ENCODE measurements at places on chromosomes 2 and 18.

DNA sequence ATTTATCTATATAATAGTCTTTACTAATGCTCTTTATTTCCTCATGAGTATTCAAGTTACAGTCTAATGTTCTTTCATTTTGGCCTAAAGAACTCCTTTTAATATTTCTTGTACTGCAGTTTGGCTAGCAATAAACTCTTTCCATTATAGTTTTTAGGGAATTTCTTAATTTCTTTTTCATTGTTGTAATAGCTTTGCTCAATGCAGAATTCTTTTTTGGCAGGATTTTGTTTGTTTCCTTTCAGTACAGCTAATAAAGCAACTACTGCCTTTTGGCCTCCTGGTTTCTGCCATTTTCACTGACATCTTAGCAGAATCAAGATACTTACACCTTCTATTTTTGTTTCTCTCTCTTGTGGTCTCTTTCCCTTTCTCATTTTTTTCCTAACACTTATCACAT lies 390.4 kb upstream of the RGPD4 start:
- no peak for DNase-seq

DNA sequence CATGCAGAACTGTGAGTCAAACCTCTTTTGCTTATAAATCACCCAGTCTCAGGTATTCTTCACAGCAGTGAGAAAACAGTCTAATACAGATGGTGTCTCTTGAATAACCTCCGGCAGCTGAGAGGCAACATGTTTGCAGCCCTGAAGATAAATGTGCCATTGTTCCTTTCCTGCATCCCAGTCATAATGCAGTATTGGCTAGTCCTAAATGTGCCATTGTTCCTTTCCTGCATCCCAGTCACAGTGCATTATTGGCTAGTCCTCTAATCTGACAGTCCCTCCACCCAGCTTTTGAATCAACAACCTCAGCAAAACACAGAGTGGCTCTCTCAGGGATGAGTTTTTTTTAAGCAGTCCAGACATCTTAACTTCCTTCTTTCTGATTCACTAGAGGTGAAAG lies 550.7 kb downstream of the RIT2 start:
- no peak for DNase-seq

GRCh38 chr2:174561283-174561971 lies 36.2 kb downstream of the WIPF1 start:
- no peak for DNase-seq

DNA sequence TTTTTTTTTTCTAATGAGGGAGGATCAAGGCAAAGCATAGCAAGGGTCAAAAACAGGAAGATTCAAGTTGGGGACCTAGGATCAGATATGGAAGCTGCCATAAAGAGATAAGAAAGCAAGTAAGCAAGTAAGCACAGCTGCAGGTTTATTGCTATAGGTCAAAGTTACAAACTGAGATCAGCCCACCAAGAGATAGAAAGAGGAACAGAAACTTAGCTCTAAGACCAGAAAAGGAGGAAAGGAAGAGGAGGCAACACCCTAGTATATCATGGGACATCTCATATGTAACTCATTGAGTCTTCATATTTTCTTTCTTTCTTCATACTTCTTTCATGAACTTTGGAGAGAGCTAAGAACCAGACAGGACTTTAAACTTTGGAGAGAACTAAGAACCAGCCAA lies 295.9 kb upstream of the CRIM1 start:
- no peak for DNase-seq

- no peak for DNase-seq
Observed at GRCh38 chr2:38438133-38438882, 61.2 kb upstream of the ATL2 start.

DNA sequence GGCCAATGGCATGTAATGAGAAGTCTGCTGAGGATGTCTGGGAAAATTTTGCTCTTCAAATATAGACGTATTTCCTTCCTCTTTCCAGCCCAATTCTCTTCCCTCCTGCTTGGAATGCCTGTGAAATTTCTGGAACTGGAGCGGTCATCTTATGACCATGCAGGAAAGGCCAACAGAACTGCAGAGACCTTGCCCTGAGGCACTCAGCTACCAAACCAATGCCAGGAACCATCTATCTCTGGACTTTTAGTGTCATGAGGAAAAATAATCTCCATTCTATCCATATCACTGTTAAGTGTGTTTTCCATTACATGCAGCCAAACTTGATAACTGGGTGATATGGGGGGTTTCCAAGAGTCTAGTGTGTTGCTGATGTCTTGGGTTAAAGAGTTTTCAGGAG lies 363.7 kb downstream of the SLC4A3 start:
- DNase-seq: no peak

DNA sequence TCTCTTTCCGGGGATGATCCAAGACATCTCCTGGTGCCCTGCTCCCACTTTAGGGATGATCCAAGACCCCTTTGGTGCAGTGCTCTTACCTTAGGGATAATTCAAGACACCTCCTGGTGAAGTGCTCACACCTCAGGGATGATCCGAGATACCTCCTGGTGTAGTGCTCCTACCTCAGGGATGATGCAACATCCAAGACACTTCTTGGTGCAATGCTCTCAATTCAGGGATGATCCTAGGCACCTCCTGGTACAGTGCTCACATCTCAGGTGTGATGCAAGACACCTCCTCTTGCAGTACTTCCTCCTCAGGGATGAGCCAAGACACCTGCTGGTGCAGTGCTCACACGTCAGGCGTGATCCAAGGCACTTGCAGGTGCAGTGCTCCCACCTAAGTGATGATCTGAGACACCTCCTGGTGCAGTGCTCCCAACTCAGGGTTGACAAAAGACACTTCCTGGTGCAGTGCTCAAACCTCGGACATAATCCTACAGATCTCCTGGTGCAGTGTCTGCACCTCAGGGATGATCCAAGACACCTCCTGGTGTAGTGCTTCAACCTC lies 122.3 kb downstream of the ASB1 start:
- no peak for DNase-seq

GRCh38 chr2:224429441-224429810 lies 27.5 kb upstream of the FAM124B start:
- DNase-seq: no peak

DNA sequence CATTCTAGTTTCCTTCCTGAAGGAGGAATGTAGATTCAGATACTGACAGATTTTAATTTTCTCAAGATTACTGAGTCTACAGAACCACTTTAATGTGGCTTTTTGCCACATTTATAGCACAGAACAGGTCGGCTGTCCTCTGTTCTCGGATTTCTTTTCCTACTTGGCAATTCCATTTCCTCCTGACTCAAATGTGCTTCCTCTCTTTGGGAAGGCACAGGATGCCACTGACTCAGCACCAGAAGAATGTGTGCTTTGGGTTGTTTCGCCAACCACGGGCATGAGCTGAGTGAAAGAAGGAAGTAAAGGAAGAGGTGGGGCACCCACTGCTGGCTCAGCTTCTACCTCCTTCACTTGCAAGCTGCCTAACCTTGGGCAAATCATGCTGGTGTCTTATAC lies 970.6 kb upstream of the ACVR2A start:
- DNase-seq: no peak

DNA sequence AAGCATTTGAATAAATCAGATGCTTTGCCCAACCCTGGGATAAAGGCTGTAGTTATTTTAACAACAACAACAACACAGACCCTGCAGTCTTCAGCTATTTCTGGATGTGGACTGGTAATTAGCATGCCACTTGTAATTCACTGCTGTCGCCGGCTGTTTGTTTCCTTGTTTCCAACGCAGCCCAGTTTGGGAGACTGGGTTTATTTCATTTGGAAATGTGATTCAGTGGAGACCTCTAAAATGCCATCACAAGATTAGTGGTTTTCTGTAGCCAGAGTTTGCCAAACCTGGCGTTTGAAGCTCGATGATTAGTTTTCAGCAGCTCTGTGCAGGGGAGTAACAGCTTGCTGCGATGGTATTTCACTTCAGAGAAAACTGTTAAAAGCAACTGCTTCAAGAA lies 83.5 kb downstream of the LDLRAD4 start:
- no peak for DNase-seq

- DNase-seq: no peak
Observed at GRCh38 chr2:113167962-113168340, 5.8 kb upstream of the PSD4 start.

DNA sequence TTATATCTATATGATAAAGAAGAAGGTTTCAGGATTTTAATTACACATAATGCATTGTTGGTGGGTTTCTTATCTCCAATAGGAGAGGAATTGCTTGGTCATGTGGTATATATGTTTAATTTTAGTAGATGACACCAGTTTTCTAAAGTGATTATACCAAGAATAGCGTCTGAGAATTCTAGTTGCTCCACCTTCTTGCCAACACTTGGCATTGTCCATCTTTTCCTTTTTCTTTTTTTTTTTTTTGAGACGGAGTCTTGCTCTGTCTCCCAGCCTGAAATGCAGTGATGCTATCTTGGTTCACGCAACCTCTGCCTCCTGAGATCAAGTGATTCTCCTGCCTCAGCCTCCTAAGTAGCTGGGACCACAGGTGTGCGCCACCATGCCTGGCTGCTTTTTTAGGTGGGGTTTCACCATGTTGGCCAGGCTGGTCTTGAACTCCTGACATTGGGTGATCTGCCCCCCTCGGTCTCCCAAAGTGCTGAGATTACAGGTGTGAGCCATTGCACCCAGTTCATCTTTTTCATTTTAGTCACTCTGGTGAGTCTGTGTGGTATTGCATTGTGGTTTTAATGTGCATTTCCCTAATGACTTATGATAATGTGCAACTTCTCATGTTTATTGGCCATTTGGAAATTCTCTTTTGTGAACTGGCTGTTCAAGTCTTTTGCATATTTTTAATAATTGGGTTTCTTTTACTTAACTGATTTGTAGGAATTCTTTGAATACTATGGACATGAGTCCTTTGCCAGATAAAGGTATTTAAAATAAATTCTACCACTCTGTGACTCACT lies 37.3 kb upstream of the ZNF512 start:
- DNase-seq: no peak

GRCh38 chr18:23498877-23499276 lies 4.4 kb upstream of the RMC1 start:
- peak; percentile 44 for DNase-seq

DNA sequence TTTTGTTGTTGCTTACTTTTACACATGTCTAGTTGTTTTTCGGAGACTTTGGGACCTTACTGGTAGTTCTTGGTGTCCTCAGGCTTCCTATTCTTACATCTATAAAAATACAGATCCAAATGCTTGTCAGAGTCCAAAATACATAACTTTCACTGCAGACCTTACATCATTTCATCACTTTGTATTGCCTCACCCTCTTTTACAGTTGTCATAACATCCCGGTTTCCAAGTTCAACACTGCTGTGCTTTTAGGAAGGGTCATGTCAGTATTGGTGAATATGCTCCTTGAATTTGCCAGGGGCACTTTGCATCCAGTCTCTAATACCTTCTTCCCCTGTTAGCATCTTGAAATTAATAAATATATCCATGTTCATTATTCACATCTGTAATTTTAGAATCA lies 518.2 kb upstream of the RAB12 start:
- DNase-seq: no peak

DNA sequence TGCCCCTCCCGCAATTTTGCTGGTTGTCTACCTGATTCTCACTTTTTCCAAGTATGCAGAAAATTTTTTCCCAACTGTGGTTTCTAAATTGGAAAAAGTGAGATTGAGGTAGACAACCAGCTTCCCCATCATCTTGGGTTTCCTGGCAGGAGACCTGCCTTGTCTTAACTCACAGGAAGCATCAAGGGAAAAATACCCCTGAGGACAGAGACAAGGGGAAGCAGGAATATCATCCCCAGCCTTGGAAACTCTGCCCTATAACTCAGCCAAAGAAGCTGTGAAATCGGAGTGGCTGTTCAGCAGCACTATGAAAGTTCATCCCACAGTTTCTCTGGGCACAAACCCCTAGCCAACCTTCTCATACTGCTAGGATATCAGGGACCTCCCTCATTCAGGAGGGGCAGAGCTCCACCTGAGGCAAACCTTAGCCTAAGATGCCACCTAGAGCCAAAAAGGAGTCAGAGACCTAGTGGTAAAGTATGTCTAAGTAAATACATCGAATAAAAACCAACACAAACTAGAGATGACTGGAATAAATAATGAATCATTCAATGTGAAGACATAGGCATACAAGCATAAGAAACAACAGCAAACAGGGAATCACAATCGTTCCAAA lies 68.2 kb downstream of the ZSWIM2 start:
- DNase-seq: no peak

DNA sequence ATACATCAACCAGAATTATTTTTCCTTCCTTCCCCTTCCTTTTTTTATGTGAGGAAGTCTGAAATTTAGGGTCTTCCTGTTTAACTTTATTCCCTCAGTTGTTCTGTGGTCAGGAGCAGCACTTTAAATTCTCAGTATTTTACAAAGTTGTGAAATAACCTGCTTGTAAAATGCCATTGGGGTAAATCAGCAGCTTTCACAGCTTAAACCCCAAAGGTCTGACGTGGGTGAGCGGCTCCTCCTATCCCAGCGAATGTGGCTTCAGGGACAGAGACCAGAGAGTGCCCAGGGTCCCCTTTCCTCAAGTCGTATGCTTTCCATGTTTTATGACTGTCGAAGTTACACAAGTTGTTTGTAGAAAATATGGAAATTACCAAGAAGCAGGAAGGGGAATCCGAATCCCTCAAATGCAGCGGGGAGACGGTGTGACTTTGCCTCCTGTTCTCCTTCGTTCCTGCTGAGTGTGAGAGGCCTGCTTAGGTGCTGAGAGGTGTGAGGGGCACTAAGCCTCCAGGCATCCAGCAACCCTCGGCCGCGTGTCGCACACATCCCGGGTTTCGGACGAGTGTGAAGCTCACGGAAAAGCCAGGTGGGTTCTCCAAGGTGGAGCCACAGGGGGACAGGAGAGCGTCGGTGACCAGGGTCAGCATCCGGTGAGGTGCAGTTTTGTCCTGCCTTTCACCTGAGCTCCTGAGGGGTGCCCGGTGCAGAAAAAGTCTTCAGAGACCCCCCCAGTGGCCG lies 10.8 kb upstream of the KCNG2 start:
- no peak for DNase-seq

- no peak for DNase-seq
Observed at GRCh38 chr2:170817093-170818035, 677 bp downstream of the GAD1 start.

DNA sequence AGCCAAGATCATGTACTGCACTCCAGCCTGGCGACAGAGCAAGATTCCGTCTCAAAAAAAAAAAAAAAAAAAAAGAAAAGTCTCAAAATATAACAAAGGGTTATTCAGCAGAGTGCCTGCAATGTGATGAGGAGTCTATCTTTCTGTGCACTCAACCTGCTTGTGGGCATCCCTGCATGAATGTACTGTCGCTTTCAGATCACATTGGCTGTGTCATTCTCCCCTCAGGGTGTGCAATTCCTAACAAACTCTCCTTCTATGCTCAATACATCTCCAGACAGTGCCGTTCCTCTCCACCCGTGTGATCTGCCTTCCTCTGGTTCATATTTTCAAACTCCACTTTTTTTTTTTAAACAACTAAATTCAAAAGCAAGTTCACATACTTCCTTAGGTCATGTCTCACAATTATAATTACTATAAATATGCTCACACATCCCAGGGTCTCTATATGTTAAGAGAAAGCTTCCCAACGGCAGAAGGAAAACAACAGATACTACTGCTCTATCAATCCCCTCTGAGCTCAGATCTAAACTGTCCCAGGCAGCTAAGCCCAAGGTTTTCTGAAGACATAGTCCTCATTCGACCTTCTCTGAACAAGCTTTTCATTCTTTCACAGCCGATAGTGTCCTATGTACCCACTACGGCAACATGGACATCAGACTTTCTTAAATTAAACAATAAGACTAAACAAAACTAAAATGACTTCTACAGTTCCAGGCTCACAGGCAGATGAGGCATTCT lies 35.2 kb downstream of the PTMA start:
- no peak for DNase-seq

GRCh38 chr18:7567474-7568425 lies 634 bp downstream of the PTPRM start:
- no peak for DNase-seq

Measured in stimulated activated CD4-positive, alpha-beta T cell treated with anti-CD3 and anti-CD28 coated beads, Interleukin-1b, Interleukin-23, amount 100 ng/mL, for 24 hours (primary cell).